ENCODE measurements at places on chromosomes 4 and X.

GRCh38 chrX:2627272-2627867 lies 63.7 kb upstream of the CD99 start:
- DNase-seq = no peak

- no peak for DNase-seq
Measured at GRCh38 chrX:107678957-107679740, 50.8 kb downstream of the PRPS1 start.

DNA sequence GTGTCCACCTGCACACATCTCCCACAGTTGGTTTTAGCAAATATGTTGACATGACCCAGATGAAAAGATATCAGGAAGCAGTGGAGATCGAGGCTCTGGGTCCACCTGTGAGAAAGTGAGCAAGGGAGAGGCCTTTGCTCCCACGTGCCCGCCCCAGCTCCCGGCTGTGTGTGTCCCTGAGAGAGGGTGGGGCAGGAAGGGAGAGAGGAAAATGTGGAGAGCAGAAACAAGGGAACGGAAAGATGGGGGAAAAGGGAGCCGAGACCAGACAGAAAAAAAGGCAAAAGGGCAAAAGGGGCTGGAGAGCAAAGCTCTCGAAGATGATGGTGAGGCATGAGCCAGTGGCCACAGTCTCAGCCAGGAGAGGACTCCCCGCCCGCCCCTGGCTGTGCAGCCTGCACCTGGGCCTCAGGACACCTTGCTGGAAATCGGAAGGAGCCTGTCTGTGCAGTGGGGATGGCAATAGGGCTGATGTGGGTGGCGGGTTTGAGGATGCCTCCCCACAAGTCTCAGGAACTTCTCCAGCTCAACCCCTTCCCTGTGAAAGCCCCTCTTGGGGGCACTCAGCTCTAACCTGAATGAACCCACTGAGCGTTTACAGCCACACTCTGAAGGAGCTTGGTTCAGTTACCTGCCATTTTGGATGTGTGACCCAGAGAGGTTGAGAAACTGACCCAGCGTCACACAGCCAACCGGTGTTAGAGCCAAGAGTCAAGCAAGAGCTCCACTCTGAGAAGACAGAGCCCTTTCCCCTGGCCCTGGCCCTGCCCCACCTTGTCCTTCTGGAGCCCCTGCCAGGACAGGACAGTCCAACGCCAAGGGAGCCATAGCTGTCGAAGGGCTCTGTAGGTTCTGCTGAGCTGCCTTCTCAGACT lies 20.3 kb upstream of the MSX1 start:
- no peak for DNase-seq

DNA sequence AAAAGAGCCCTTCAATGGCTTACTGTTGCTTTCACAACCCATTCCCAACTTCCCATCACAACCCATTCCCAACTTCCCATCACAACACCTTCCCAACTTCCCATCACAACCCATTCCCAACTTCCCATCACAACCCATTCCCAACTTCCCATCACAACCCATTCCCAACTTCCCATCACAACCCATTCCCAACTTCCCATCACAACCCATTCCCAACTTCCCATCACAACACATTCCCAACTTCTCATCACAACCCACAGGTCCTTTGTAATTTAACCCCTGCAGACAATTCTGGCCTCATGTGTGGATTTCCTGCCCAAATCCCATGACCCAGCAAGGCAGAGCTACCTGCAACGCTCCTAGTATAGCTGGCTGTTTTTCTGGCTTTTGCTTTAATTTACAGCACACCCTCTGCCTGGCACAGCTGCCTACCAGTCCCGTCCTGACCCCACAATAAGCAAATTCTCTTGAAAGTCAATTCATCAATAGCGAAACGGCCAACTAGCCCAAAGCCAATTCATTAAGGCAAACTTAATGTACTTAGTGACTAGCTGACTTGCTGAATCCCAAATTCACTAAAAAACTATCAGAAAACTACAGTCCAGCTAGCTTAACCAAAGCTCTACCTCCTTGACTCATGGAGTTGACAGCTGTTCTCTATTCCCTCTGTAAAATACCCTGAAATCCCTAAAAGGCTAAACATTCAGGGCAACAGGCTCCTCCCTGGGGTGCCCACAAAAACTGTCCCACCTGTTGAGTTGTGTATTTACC lies 75.6 kb downstream of the AFAP1 start:
- DNase-seq = peak; percentile 41

GRCh38 chrX:44060221-44060620 lies 87.0 kb upstream of the NDP start:
- no peak for DNase-seq

- DNase-seq = no peak
Measured at GRCh38 chr4:7300711-7301095, 108.4 kb downstream of the SORCS2 start.

- no peak for DNase-seq
Measured at GRCh38 chrX:134004084-134004483, 18.7 kb upstream of the GPC3 start.

GRCh38 chr4:89762311-89762710 lies 74.7 kb downstream of the SNCA start:
- DNase-seq = no peak

GRCh38 chrX:39866229-39866628 lies 231.5 kb downstream of the BCOR start:
- DNase-seq = no peak

GRCh38 chr4:42627885-42628646 lies 28.8 kb downstream of the ATP8A1 start:
- peak; percentile 72 for DNase-seq

DNA sequence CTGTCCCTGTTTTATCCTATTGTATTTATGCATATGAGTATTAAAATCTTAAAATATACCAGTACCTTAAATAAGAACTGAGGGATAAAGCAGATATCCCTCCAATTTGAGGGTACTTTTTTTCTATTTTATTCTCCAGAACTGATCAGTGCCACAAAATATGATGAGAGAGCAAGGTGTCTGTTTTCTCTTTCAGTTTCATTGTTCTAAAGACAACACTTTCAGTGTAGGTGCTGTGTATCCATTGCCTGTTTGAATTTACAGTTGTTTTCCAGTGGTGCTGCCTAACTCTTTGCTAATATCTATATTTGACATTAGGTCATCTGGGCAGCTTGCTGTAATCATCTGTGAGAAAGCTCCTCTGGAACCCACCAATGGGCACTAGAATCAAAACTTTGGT lies 394.7 kb downstream of the IL1RAPL1 start:
- no peak for DNase-seq

- no peak for DNase-seq
Measured at GRCh38 chr4:119731146-119731742, 102.6 kb upstream of the PDE5A start.

DNA sequence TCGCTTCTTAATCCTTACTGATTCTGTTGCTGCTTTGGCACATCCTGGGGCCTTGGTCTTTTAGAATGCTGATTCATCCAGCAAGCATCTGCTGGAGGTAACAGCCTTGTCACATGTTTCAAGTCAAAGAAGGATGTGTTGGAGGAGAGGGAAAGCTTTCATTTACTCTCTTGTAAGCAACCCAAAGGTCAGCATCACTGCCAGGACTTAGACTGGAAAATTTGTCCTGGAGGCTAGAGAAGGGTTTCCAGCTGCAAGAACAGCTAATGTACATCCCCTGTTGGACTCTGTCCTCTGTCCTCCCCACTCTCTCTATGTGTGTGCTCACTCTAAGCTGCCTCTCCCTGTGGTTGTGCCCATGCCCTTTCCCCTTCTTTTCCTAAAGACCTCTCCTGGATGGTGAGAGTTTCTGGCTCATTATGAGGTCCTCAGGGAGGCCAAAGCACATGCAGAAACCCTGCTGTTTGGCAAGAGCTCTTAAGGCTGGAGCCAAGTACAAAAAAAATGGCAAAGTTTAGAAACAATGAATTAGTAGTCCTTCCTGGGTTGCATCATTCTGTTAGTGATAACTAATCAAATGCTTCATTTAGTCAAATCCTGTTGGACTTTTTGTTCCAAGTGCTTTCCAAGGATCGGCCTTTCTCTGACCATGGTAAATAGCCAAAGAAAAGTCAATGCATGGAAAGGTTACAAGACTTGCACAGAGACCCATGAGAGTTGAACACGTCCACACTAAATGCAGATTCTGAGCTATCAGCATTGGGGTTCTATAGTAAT lies 13.4 kb upstream of the SRPX start:
- DNase-seq = no peak

DNA sequence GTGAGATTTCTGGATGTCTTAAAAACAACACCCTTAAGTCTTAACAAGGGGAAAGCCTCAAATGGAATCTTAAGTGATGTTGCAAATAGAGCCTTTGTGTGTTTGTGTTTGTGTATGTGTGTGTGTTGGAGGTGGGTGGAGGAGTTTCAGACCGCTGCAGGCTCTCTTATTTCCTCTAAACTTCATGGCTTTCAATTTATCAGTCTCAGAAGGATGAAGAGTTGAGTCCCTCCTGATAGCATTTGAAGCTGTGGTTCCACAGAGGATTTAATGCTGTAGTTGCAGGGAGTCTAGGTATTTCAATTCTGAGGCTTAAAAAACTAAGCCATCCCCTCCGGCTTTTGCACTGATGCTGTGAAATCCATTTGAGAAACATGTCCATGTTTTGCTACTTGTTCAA lies 4.3 kb upstream of the AGA start:
- DNase-seq = no peak

DNA sequence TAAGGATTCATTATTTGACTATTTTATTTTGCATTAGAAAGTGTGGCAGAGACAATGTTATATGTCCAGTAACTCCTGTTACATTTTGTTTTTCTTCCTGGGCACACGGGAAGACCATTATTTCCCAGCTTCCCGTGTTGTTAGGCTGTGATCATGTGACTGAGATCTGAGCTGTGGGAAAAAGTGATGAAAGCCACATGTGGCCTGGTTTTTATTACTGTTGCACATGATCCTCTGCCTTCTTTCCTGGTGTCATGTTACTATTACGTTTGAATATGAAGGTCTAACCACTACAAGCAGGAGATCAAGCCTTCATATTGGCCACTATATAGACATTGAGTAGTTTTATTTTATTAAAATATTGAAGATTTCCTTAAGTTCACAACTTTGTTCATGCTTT lies 28.2 kb upstream of the MID1 start:
- DNase-seq = no peak

DNA sequence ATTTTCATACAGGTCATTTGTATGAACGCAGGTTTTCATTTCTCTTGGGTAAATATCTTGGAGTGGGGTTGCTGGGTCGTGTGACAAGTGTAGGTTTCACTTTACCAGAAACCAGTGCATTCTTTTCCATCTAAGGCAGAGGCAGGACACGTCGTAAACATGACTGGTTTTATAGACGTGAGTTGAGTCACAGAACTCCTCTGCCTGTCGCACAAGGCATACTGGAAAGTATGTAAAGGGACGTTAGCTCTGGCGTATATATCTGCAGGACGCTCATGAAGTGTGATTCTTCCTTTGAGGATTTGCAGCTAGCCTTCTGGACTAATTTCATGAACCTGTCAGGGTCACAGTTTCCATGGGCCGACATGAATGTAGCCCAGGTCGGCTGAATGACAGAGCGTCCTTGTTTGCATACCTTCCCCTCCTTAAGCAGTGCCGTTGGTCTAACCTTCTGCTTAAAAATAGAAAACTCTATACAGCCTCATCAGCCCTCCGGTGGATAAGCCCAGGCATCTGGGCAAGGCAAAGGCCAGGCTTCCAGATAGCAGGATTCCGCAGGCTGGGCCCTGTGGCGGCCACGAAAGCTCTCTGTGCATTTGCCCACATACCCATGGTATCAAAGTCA lies 106.0 kb downstream of the GPR143 start:
- DNase-seq = no peak

- DNase-seq = peak; percentile 81
Measured at GRCh38 chrX:50813843-50814661, at the start of gene SHROOM4. Gene SHROOM4, minus strand, starts transcription at chrX:50814194. Its CDS starts 176 bp downstream, at chrX:50814018.
